ENCODE measurements at places on chromosomes 13 and 19.
A peak's percentile ranks its signal among the peaks of the same experiment; 100 is the strongest.

GRCh38 chr13:35498231-35498630, 21.7 kb upstream of the MAB21L1 start:
- no peak for DNase-seq

GRCh38 chr19:5130371-5131030, 161.6 kb downstream of the KDM4B start:
- DNase-seq: no peak

GRCh38 chr19:46959894-46960556, 59.6 kb upstream of the NPAS1 start:
- DNase-seq: no peak

- no peak for DNase-seq
These were observed 17.7 kb upstream of the SEMA6B start for GRCh38 chr19:4577020-4577782.

DNA sequence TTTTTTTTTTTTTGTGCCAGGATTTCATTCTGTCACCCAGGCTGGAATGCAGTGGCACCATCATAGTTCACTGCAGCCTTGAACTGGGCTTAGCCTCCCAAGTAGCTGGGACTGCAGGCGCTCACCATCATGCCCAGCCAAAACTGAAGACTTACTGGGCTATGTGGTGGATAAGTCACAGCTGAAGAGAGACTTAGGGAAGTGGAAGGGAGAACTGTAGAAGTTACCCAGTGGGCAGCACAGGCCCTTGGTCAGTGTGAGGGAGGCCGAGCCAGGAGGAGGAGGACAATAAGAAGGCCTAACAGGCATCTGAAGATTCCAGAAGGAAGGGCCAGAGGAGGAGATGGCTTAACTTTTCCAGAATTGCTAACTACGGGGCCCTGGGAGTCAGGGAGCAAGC, 4.0 kb upstream of the PSPN start:
- DNase-seq: no peak

- DNase-seq: no peak
These were observed 233.7 kb downstream of the COG6 start for GRCh38 chr13:39888865-39889810.

DNA sequence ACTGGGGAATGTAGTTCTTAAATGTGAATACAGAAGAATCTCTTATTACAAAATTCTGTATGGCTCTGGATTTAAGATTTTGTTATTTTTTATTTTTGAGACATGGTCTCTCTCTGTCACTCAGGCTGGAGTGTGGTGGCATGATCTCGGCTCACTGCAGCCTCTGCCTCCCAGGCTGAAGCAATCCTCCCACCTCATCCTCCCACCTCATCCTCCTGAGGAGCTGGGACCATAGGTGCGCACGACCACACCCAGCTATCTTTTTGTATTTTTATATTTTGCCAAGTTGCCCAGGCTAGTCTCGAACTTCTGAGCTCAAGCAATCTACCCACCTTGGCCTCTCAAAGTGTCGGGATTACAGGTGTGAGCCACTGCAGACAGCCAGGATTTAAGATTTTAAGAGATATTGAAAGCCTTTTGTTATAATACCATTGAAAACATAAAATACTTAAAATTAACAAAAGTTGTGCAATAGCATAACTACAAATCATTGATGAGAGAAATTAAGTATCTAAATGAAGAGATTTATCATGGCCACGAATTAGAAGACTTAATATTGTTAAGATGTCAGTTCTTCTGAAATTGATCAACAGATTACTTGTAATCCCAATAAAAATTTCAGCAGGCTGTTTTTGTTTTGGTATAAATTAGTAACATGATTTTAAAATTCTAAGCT, 13.4 kb downstream of the CYP2A6 start:
- no peak for DNase-seq

- no peak for DNase-seq
These were observed 1.1 kb downstream of the DLEU7 start for GRCh38 chr13:50842251-50842989.

- no peak for DNase-seq
These were observed 905.6 kb upstream of the SPRY2 start for GRCh38 chr13:81246556-81246955.

- no peak for DNase-seq
These were observed 3.1 kb downstream of the HRC start for GRCh38 chr19:49152119-49152550.

GRCh38 chr13:51303063-51303552, 36.4 kb upstream of the SERPINE3 start:
- DNase-seq: no peak

GRCh38 chr13:103029798-103030197, 36.4 kb downstream of the SLC10A2 start:
- no peak for DNase-seq

DNA sequence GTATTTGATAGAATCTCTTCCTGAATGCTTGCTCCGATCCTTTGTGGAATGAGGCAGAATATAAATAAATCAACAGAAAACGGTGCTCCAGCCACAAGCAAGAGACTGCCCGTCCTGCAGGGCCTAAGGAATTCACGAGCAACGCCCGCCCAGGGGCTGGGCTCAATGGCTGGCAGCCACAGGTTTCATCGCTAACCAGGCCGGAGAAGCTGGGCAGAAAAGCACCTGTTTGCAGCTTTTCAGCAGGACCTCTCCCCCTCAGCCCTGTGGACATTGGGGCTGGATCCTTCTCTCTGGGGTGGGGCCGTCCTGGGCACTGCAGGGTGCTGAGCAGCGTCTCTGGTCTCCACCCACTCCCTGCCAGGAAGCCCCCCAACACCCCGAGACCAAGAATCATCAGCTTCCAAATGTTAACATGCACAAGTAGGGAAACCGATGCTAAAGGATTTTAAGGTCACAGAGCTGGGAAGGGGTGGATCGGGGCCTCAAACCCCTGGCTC, 102.5 kb downstream of the GADD45B start:
- DNase-seq: peak; percentile 75

DNA sequence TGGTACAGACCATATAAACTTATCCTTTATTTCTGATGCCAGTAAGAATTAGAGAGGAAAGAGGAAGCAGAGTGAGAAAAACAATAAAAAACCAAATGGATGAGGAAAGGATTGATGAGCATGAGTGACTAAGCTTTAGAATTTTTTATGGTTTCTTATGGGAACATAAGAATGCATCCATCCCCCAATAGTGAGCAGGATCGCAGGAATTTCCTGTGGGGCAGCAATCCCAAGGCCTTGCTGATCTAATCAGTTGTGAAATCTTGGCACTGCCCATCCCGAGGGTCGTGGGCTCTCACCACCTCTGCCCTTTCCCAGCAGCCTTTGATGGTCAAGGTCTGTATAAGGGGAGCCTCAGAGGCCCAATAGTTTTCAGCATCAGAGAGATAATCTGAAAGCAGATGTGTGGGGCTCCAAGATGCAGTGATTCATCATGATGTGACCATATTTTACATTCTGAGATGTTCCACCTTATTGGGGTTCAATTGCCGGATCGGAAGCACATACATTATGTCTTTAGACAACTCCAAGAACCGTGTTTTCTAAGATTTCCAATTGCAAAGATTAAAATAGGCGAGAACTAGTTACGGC, 222.1 kb downstream of the DNAJC15 start:
- no peak for DNase-seq

DNA sequence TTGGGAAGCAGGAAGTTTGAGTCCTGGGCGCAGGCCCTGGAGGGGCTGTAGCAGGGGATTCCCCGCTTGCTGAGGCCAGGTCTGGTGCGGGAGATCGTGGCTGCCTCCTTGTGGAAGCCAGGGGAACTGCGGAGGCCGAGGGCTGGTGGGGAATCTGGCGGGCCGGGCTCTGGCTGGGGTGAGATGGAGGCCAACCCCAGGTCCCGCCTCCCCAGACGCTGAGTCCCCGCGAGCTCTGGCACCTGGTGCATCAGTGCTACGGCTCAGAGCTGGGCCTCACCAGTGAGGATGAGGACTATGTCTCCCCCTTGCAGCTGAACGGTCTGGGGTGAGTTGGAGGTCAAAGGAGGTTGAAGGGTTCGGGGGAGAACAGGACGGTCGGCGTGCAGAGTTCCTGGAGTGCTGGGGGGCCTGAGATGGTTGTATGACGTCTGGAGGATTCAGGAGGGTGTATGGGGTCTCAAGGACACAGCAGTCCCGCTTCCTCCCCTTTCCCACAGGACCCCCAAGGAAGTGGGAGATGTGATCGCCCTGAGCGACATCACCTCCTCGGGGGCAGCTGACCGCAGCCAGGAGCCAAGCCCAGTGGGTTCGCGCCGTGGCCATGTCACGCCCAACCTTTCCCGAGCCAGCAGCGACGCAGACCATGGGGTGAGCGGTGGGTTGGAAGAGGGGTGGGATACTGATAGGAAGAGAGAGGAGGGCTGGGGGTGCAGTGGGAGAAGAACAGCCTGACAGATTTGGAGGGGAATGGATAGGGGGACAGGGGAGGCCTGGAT, 13.1 kb downstream of the GRAMD1A start:
- DNase-seq: peak; percentile 90

DNA sequence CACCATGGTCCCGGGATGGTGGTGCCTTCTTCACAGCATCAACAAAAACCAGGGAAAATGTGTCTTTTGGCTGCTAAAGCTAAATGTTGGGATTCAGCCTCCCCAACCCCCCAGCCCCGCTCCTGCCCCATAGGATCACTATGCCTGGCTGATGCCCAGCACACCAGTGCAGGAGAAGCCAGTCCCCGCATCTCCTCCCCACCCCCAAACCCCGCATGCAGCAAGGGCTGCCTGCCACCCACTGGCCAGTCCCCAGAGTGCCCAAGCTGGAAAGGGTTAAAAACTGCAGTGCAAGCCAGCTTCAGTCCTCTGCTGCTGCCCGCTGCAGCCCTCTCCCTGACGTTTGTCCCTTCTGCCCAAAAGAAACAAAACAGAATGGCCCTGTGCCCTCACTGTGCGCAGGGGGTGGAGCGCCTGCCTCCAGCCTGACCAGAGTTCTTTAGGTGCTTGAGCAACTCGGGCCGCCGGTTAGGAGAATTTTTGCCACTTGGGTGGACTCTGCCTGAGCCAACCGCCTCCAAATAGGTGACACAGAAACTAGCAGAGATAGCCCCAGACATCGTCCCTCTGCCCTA, 3.7 kb downstream of the CALM3 start:
- DNase-seq: no peak

GRCh38 chr13:84686973-84687372, 804.7 kb upstream of the SLITRK1 start:
- DNase-seq: no peak

DNA sequence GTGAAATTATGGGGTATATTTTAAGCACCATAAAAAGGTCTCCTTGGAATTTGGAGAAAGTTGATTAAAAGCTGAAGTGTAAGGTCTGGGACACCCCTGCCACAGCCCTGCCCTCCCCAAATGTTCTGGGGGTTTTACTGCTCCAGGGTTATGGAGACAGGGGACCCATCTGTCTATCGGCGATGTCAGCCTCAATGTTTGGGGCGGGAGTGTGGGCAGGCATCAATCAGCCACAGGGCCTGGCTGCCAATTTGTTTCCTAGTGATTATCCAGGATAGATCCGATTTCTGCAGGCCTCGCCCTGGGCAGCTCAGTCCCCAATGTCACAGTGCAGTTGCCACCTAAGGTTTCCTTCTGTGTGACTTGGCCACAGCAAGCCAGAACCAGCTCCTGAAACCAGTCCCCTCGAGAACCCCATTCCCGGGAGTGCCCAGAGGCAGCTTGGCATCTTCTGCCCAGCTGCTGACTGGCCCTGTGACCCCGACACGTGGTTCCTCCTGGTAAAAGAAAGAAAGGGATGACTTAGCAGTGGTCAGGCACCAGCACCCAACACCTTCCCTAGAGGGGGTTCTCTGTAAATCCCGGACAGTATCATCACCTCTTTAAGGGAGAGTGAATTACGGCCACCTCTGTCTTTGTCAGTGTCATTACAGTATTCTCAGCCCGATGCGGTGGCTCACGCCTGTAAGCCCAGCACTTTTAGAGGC, 41.6 kb downstream of the MYO9B start:
- no peak for DNase-seq

GRCh38 chr13:102401766-102402165, at the start of gene FGF14:
TSS of gene FGF14 (minus strand) at chr13:102402048.
- DNase-seq: no peak

DNA sequence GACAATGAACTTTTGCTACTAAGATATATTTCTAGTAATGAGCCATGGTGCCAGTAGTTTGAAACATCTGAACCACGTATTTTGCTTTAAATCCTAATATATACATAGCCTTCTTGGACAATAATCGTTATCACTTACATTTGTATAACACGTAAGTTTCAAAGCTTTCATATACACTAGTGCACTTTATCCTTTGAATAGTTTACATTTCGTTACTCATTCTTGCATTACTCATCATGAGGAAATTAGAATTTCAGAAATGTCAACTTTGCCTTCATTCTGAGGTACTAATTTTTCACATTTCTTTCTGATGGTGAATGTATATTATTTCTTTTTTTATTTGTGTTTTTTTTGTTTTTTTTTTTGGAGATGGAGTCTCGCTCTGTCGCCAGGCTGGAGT, 5.8 kb downstream of the KBTBD7 start:
- DNase-seq: no peak

GRCh38 chr19:45782820-45783785, 813 bp upstream of the DMPK start:
- DNase-seq: peak; percentile 91

- DNase-seq: no peak
These were observed 72.4 kb downstream of the NHLRC3 start for GRCh38 chr13:39110518-39111097.

DNA sequence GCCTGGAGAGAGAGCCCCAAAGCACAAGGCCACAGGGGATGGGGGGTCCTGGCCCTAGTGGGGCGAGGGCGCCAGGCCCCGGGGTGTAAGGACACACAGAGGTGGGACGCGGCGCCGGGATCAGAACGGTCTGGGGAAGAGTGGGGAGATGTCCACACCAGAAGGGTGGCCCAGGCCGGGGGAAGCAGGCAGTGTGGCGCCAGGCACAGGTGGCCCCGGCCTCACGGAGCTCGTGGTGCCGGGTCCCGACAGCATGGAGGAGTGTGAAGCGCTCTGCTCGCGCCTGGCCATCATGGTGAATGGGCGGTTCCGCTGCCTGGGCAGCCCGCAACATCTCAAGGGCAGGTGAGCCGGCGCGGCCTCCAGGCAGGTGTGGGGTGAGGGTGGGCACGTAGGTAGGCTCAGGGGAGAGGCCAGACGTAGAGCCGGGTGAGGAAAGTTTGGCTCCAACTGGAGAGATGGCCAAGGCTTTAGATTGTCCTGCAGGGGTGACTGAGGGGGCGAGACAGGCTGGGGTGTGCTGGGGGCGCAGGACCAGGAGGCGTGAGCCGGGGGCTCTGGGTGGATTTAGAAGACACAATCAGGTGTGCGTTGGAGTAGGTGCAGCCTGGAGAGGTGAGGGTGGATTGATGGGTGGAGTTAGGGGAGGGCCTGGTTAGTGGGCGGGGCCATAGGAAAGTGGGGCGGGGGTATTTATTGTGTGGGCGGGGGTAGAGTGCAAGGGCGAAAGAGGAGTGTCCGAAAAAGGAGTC, 2.9 kb upstream of the ARHGAP45 start:
- no peak for DNase-seq

DNA sequence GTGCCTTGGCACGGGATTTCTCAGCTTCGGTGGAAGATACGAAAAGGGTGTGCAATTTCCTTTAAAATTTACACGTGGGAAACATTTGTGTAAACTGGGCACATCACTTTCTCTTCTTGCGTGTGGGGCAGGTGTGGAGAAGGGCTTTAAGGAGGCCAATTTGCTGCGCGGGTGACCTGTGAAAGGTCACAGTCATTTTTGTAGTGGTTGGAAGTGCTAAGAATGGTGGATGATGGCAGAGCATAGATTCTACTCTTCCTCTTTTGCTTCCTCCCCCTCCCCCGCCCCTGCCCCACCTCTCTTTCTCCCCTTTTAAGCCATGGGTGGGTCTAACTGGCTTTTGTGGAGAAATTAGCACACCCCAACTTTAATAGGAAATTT, 7.2 kb downstream of the SLITRK5 start:
- DNase-seq: no peak

GRCh38 chr13:80168089-80168850, 172.7 kb downstream of the SPRY2 start:
- no peak for DNase-seq

- no peak for DNase-seq
These were observed 185.3 kb upstream of the MIR17HG start for GRCh38 chr13:91162180-91162579.

Measured in cardiac septum (tissue), 1 donor.